ENCODE measurements at places on chromosomes 7 and 10. TPM values are rescaled to one million over a fixed set of nuclear protein-coding genes. Genes with fewer than 3 reads are reported as not detected.

NEUROD6 gene
- total RNA-seq = not detected

PILRA gene
- 0.76 TPM for total RNA-seq

GIMAP2 gene
- 38.8 TPM for total RNA-seq

UCMA gene
- total RNA-seq = not detected

AOAH gene
- 2.4 TPM for total RNA-seq

PIK3AP1 gene
- 4.3 TPM for total RNA-seq

GIMAP6 gene
- total RNA-seq = 28.9 TPM

GRCh38 chr7:156764016-156764669 is 123.6 kb downstream of the RNF32 start:
- H3K4me3 ChIP-seq = no peak overlapping the region
- no peaks in the 10 kb centered on the region for H3K27me3 ChIP-seq
- H3K36me3 ChIP-seq = peaks cover 24% of the 10 kb centered on the region
- H3K4me1 ChIP-seq = peaks cover 3% of the 10 kb centered on the region
- H3K27ac ChIP-seq = no peak overlapping the region
- no peak for DNase-seq

DNA sequence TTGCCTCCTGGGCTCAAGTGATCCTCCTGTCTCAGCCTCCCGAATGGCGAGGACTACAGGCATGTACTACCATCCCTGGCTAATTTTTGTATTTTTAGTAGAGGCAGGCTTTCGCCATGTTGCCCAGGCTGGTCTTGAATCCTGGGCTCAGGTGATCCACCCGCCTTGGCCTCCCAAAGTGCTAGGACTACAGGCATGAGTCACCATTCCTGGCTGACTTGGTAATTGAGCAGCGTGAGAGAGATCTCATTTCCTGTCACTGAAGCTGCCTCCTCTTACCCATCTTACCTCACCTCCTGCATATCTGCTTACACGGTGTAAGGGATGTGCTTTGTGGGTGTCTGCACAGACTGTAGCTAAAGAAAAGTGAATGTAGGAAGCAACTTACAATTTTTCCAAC is 9.7 kb downstream of the IFIT3 start:
- peaks cover 14% of the 10 kb centered on the region for H3K36me3 ChIP-seq
- H3K27ac ChIP-seq = peak overlapping the region; percentile 45

GRCh38 chr7:123154231-123154860 is 45.4 kb downstream of the SLC13A1 start:
- H3K27me3 ChIP-seq = no peaks in the 10 kb centered on the region
- DNase-seq = peak; percentile 56
- no peaks in the 10 kb centered on the region for H3K4me1 ChIP-seq
- H3K4me3 ChIP-seq = no peak overlapping the region
- H3K27ac ChIP-seq = no peak overlapping the region

GRCh38 chr7:90262438-90262837 is 17.5 kb downstream of the CFAP69 start:
- no peaks in the 10 kb centered on the region for H3K4me1 ChIP-seq
- DNase-seq = no peak
- H3K27ac ChIP-seq = no peak overlapping the region
- H3K36me3 ChIP-seq = no peaks in the 10 kb centered on the region
- H3K27me3 ChIP-seq = peaks cover 5% of the 10 kb centered on the region

DNA sequence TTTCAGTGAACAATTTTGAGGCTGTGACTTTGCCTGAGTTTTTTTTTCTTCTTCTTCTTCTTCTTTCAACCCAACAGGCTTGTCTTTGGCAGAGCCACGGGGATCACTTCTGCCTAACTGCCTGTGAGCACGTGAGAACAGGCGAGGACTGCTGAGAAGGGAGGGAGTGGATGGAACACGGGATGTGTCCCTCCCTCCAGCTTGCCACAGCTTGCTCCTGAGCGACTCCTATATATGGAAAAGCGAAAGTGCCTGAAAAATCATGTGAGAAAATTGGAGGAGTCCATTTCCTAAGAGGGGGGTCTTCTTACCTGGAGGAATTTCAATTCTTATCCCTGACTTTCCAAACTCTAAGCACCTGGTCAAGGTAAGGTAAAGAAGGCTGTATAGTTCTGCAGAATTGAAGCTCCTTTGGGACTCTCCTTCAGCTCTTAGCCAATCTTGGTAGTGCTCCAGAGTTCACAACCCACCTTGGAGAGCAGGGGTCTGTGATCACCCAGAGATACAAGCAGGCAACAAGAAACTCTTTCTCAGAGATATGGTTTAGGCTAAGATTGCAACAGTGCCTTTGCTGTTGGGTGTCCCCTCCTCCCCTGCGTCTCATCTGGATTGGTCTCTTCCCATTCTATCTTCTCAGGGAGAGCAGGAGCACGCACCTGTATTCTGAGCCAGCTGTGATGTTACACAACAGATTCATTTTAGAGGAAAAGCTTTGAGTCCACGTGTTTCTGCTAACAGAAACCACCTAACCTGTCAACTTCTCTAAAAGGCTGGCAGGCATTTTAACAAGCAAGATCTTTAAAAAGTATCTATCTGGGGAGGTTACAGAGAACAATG is at the start of gene MAT1A:
Gene MAT1A, minus strand, starts transcription at position 208 of the 837 bp plus-strand sequence. CDS start 235 bp downstream, outside the sequence.
- peaks cover 13% of the 10 kb centered on the region for H3K27me3 ChIP-seq
- DNase-seq = no peak
- H3K36me3 ChIP-seq = no peaks in the 10 kb centered on the region
- H3K4me1 ChIP-seq = no peaks in the 10 kb centered on the region

- peak; percentile 74 for DNase-seq
- H3K36me3 ChIP-seq = no peaks in the 10 kb centered on the region
These were observed 50.5 kb downstream of the STK32C start for GRCh38 chr10:132257271-132257670.

- H3K4me1 ChIP-seq = no peaks in the 10 kb centered on the region
- H3K4me3 ChIP-seq = no peak overlapping the region
- H3K27me3 ChIP-seq = no peaks in the 10 kb centered on the region
- no peak for DNase-seq
- no peak overlapping the region for H3K27ac ChIP-seq
- no peaks in the 10 kb centered on the region for H3K36me3 ChIP-seq
These were observed 56.2 kb downstream of the GLI3 start for GRCh38 chr7:42180806-42181205.

- no peak overlapping the region for H3K27ac ChIP-seq
- no peak for DNase-seq
- H3K27me3 ChIP-seq = peaks cover 18% of the 10 kb centered on the region
- H3K4me1 ChIP-seq = peaks cover 9% of the 10 kb centered on the region
- H3K4me3 ChIP-seq = no peak overlapping the region
These were observed 73.4 kb downstream of the CAV1 start for GRCh38 chr7:116598278-116598677.

GRCh38 chr7:66639773-66640172 is 11.1 kb downstream of the KCTD7 start:
- H3K4me1 ChIP-seq = peaks cover 8% of the 10 kb centered on the region
- peaks cover 17% of the 10 kb centered on the region for H3K36me3 ChIP-seq

DNA sequence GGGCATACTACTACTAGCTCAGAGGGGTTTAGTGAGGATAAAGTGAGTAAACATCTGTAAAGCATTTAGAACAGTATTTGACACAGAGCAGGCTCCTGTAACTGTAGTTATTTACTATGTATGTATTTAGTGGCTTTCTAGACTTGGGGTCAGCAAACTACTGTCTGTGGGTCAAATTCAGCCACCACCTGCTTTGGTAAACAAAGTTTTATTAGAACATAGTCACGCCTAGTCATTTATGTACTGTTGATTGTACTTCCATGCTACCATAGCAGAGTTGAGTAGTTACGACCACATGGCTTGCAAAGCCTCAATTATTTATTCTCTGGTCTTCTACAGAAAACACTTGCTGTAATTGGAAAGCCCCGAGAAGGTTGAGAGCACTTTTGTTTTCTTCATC is 248.5 kb upstream of the PLPP4 start:
- H3K27ac ChIP-seq = no peak overlapping the region
- H3K27me3 ChIP-seq = no peaks in the 10 kb centered on the region

DNA sequence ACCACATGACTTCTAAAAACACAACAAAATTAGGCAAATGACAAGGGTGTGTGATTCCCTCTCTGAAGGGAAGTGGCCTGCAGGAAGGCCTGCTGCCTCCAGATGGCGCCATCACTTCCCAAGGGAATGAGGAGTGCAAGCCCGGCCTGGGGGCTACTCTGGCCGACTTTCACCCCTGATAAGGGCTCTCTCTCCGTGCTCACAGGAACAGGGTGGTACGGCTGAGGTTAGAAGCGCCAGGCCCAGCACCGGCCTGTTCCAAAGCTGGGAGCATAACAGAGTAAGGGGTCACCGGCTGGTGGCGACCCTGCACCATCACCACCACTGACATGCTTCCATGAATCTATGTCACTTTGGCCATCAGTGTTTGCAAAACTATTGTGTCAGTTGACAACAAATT is 13.1 kb downstream of the RBP3 start:
- H3K36me3 ChIP-seq = no peaks in the 10 kb centered on the region
- no peak overlapping the region for H3K27ac ChIP-seq
- no peaks in the 10 kb centered on the region for H3K27me3 ChIP-seq
- no peak overlapping the region for H3K4me3 ChIP-seq

GRCh38 chr10:101144053-101144452 is 13.0 kb downstream of the TLX1 start:
- peaks cover 84% of the 10 kb centered on the region for H3K27me3 ChIP-seq
- no peak overlapping the region for H3K27ac ChIP-seq
- no peaks in the 10 kb centered on the region for H3K36me3 ChIP-seq
- peaks cover 20% of the 10 kb centered on the region for H3K4me1 ChIP-seq
- no peak for DNase-seq
- H3K4me3 ChIP-seq = no peak overlapping the region

GRCh38 chr10:132129431-132129830 is 57.3 kb upstream of the DPYSL4 start:
- no peaks in the 10 kb centered on the region for H3K4me1 ChIP-seq
- no peaks in the 10 kb centered on the region for H3K36me3 ChIP-seq
- no peak for DNase-seq
- no peak overlapping the region for H3K4me3 ChIP-seq
